ENCODE measurements at places on chromosomes 3 and 15. TPM values are rescaled to one million over a fixed set of nuclear protein-coding genes. Genes with fewer than 3 reads are reported as not detected.

MFGE8 gene
- total RNA-seq = 18.8 TPM

AADACL2 gene
- total RNA-seq = not detected

RLBP1 gene
- not detected for total RNA-seq

NDN gene
- 2.9 TPM for total RNA-seq

GRAMD1C gene
- 10.9 TPM for total RNA-seq

SLC22A13 gene
- 0.22 TPM for total RNA-seq

NUP210 gene
- total RNA-seq = 13.5 TPM

ARHGAP31 gene
- 2.4 TPM for total RNA-seq

GOLGA6C gene
- total RNA-seq = 0.19 TPM

RFTN1 gene
- total RNA-seq = 36.0 TPM

TM6SF1 gene
- 0.92 TPM for total RNA-seq

TMOD2 gene
- total RNA-seq = 1.1 TPM

CEMIP gene
- not detected for total RNA-seq

CYP1A2 gene
- total RNA-seq = 235 TPM

SLC30A4 gene
- total RNA-seq = 4.1 TPM

TUSC7 gene
- total RNA-seq = not detected

GPR149 gene
- total RNA-seq = not detected

C2CD4A gene
- total RNA-seq = not detected
